Astrocyte of the spinal cord (primary cell): ENCODE measurements at places on chromosomes 5 and 9.
A peak's percentile ranks its signal among the peaks of the same experiment; 100 is the strongest.

- no peak for DNase-seq
These were observed 19.2 kb downstream of the WNK2 start for GRCh38 chr9:93203026-93203717.

DNA sequence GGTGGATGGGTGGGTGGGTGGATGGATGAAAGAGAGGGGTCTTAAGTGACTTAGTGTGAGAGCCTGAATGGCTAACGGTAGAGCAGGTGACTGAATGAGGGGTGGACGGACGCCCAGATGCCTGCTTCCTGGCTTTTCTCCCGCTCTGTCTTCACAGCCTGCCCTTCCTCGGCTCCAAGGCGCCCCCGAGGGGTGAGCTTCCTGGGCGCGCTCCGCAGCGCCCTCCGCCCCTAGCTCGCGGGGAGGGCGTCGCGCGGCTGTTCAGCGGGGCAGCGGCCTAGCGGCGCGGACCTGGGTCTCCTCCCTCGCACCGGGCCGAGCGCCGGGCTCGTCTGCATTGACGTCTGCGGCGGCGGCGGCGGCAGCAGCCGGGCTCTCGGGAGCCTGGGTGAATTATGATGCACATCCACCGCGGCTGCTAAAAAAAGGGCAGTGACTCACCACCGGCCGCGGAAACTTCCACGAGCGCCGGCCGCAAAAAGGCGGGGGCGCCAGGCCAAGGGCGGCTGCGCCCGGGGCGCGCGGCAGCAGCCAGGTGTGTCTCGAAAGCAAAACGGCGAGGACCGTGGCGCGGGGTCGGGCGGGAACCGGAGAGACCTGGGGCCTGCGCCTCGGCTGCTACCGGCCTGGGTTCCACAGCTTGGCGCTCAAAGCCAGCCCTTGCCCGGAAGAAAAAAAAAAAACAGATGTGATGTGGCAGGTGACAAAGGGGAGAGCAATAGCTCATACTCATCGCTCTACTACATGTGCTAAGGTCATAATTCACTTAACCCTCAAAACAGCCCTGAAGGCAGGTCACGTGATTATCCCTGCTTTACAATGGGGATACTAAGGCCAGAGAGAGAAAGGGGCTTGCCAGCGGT, 143.0 kb upstream of the ADRA1B start:
- peak; percentile 95 for DNase-seq

GRCh38 chr5:66436721-66437120, 159.5 kb upstream of the MAST4 start:
- DNase-seq, result no peak

- peak; percentile 52 for DNase-seq
These were observed 32.4 kb downstream of the MUSK start for GRCh38 chr9:110700953-110701352.

DNA sequence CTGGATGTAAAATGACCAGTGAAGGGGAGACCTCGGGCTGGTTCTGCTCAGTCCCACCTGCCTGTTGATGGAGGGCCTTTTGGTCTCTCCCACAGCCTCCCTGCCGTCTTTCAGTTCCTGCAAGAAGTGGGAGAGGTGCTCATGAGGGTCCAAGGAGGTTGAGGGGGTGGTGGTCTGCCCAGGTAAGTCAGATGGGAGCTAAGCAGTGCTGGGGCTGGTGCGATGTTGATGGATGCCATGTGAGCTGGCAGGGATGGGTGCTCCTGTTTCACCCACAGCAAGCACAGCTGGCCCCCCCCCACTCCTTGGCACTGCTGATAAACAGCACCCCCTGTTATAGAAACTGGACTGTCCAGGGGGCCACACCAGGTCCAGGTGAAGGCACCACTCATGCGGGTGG, 145.6 kb downstream of the NSG2 start:
- no peak for DNase-seq

DNA sequence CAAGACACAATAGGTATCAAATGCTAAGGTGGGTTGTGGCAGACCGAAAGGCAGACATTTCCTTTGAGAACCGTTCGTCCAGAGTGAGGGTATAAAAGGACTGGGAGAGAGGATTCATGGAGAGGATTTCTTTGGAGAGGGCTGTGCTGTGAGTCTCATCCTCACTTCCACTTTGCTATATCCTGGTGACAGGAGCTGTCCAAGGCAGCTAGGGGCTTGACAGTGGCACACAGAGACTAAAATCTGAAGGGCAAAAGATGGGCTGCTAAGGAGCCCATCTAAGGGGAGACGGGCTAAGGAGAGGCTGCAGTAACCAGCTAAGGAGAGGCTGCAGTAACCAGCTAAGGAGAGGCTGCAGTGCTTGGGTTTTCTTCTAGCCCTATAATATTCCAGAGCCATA, 214.0 kb upstream of the ADRA1B start:
- no peak for DNase-seq

- no peak for DNase-seq
These were observed 1309.2 kb upstream of the C9orf72 start for GRCh38 chr9:28882529-28882928.

GRCh38 chr9:81382281-81382680, 307.1 kb downstream of the TLE1 start:
- no peak for DNase-seq

DNA sequence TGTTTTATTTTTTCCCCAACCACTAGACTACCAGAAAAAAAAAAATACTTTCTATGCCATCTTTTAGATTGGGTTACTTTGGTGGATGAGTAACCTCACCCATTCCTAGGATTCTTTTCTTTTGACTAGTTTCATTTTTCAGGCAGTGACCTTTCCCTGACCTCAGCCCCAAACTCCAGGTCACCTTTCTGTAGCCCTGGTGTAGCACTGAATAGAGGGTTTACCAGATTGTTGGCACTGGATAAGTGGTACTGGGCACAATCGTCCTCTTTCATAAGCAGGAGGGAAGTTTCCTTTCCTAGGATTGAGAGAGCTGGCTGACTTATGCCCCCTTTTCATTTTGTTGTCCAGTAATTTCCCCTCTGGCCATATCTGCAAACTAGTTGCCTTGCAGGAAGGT, 169.4 kb upstream of the TMEM161B start:
- peak; percentile 12 for DNase-seq
